Uterus (tissue), 4 donors: ENCODE measurements at places on chromosomes 7 and 10. TPM values are rescaled to one million over a fixed set of nuclear protein-coding genes. Genes with fewer than 3 reads are reported as not detected.

Gene MRLN
- 0.35 TPM for total RNA-seq

DNA sequence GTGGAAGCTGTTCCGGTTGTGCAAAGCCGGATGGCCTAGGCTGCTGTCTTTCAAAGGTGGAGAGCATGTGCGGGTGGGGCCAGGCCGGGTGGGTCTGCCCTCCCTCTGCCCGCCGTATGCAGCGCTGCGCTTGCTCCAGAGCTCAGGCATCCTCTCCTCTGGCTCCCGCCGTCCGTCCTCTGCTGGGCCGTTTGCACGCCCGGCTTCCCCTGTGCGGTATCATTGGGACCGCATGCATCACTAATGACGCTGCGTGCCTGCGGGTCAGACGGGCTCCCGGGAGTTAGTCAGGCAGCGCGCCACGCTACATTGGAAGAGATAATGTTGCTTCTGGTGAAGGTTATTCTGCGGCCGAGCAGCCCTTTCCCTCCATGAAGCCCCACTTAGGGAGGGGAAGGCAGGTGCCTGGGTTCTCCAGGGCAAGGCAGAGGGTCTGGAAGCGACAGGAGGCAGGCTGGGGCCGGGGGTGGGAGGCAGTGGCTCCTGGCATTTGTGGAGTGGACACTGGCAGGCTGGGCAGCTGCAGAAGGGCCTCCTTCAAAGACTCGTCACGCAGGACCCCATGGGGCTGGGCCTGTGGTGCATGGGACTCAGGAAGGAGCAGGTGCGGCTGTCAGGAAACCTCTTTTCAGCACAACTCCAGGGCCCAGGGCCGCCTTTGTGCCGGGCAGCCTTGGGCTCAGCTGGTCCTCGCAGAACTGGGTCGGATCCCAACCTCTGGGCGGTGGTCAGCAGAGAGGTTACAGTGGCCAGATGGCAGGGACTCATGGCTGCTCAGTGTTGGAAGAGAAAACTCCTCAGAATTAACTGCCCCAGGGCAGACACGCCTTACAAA, 318.5 kb downstream of the WDR37 start:
- no peak for DNase-seq

- DNase-seq = no peak
These were observed 174.5 kb upstream of the HDAC9 start for GRCh38 chr7:18320971-18321567.

Gene AKR1D1
- total RNA-seq = not detected

DNA sequence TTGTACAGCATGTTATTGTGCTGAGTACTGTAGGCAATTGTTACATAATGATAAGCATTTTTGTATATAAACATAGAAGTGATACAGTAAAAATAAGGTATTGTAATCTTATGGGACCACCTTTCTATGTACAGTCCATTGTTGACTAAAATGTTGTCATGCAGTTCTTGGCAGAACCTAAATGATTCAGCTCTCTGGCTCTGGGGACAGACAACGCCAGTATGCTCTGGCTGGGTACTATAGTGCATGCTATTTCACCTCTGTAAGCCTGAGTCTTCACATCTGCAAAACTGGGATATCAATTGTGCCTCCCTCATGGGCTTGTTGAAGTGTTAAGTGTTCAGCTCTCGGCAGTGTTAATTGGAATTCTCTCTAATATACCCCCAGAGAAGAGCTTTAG, 674.3 kb downstream of the INHBA start:
- no peak for DNase-seq

GRCh38 chr7:83796760-83797159, 147.8 kb upstream of the SEMA3E start:
- no peak for DNase-seq

Gene RSPH10B2
- not detected for total RNA-seq

DNA sequence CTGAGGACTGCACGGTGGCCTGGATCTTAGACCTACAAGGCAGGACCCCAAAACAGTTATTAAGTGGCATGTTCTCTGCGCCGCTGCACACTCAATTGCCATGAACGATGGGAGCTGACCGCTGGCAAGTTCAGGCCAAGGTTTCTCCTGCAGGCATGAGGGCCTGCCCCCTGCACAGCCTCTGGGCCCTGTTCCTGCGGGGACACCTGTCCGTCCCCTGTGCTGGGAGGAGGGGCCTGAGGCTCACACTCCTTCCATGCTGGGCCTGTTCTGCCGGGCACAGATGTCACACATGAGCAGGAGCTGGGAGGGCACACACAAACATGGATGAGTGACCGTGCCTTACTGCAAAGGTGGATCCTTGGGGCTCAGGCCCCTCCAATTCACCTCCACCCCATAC, 90.0 kb downstream of the PTPRN2 start:
- no peak for DNase-seq

DNA sequence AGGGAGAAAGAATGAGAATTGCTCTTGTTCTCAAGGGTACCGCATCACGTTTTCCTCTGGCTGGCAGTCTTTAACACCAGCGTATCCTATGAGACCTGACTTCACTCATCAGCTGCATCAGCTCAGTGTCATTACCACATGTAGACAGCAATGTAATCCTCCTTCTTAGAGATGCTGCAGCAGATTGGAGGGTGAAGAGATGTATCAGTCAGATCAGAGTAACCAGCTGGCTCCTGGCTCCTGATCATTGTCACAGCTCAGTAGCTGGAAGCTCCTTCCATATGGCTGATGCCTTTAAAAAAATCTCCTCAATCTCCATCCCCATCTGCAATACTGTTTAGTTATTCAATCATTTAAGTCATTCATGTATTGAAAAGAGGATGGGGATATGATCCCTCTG, 39.7 kb upstream of the EPHB6 start:
- DNase-seq = no peak

DNA sequence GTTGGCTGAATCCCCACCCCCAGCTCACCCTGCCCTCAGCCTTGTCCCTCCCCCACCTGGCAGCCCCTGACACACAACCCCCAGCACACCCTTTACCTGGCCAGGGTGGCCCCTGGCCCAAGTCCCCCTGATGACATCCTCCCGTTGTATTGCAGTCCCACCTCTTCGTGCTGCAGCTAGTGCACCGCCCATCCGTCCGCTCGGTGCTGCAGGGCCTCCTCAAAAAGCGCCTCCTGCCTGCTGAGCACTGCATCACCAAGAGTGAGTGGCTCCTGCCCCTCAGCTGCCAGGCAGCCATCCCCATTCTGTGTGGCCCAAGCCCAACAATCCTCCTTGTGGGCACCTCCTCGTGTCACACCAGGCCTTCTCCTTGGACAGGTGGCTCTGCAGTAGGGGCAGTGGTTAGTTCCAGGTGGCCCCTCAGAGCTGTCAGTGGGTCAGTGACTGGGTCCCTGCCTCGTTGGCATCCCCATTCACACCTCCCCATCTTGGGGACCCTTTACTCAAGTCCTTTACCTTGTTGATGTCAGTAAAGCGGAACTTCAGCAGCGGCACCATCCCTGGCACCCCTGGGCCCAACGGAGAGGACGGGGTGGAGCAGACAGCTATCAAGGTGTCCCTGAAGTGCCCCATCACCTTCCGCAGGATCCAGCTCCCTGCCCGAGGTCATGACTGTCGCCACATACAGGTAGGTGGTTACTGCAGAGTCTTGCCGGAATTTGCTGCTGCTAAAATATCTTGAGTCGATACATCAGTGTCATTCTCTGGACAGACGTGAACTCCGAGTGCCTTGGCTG, 14.3 kb downstream of the ZMIZ2 start:
- no peak for DNase-seq

- no peak for DNase-seq
These were observed 253.8 kb downstream of the LRMDA start for GRCh38 chr10:75685187-75685586.

DNA sequence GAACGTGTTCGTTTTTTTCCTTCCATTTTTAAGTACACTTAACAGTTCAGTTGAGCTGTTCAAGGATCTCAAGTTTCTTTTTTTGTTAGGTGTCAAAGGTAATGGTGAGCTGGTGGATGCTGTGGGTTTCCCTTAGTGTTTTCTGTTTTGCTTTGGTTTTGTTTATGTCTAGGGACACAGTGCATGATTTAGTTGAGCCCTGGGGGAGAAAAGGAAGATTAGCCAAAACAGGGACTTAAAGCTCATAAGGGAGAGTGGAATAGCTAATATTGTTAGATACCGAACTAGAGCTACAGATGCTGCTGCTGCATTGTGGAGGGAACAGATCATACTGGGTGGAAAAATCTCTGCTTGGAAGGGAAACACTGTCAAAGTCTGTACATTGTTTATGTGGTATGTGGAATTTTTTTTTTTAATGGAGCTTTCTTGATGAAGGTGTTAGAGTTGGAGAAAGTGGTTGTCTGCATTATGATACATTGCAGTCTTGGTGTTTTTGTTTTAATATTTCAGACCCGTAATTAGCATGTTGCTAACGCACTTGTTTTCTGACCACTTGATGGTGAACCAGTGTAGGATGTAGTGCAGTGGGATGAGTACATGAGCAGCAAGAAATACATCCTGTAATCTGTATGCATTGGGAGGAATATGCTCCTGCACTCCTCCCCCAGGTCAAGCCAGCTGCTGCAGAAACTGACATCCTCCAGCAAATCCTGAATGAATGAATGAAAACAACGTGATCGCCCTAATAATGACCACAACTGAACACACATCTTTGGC, 2.1 kb downstream of the GLCCI1 start:
- DNase-seq = no peak

DNA sequence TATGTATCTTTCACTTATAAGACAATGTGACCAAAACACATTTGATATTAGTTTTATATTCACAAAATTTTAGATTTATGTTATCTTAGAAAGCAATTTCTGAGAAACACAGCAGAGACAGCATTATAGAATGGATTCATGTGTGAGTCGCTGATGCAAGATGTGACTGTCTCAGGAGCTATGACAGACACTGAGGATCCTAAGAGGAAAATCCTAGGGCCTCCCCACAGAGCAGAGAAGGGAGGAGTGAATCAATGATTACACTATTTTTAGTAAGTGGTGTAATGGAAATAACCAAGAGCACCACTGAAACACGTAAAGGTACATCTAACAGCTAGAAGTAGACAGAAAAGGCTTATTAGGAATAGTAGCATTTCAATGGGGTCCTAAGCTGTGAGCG, 204.0 kb upstream of the PTN start:
- DNase-seq = no peak

GRCh38 chr10:31912289-31912688, 16.3 kb downstream of the ARHGAP12 start:
- DNase-seq = no peak

Gene NAMPT
- 121 TPM for total RNA-seq

Gene TAS2R5
- 1.8 TPM for total RNA-seq

DNA sequence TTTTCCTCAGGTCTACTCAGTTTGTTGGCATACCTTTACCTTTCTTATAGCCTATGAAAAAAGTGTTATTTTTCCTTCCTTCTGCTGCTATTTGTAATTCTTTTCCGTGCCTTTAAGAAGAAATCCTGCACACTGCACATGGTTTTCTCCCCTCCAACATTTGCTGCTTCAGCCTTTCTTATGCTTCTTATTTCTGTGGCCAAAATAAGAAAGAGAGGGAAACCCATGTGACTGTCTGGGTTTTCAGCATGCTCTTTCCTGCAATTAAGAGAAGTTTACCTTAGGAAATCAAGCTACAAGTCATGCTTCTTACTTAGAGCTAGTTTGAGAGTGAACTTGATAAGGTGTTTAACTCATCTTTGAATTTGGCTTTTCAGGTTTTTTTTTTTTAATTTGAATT, 11.0 kb downstream of the TBC1D12 start:
- DNase-seq = no peak

Gene RBM20
- 0.88 TPM for total RNA-seq

GRCh38 chr7:151047976-151048815, at the start of gene ASIC3:
TSS of gene ASIC3 (plus strand) at chr7:151048531. CDS start at chr7:151048886, 355 bp downstream.
- DNase-seq = no peak

DNA sequence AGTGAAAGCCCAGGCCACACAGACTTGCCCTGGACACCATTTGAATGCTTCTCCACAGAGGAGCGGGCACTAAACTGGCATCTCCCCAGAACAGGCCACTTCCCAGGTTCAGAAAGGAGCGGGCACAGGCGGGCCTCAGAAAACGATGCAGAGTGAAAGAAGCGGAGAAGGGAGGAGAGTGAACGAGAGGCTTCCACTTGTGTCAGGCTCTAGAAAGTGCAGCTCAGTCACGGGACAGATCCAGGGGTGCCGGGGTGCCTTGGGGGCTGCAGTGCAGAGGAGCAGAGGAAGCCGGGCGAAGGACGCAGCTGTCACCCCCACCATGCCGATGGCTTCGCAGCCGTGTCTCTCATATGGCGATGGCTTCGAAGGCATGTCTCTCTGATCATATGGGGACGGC, 26.1 kb upstream of the PRKAR1B start:
- DNase-seq = no peak

Gene ACHE
- total RNA-seq = 55.9 TPM
